ENCODE measurements at places on chromosomes 13 and 19. TPM values are rescaled to one million over a fixed set of nuclear protein-coding genes. Genes with fewer than 3 reads are reported as not detected.

GRCh38 chr13:21615427-21615826 is 11.5 kb upstream of the MICU2 start:
- H3K36me3 ChIP-seq: no peaks in the 10 kb centered on the region
- H3K4me1 ChIP-seq: no peaks in the 10 kb centered on the region
- no peak overlapping the region for H3K27ac ChIP-seq
- no peaks in the 10 kb centered on the region for H3K27me3 ChIP-seq
- no peak overlapping the region for H3K4me3 ChIP-seq

GRCh38 chr19:16472992-16473391 is 1.2 kb upstream of the EPS15L1 start:
- H3K4me1 ChIP-seq: no peaks in the 10 kb centered on the region
- H3K27ac ChIP-seq: no peak overlapping the region
- no peak for DNase-seq

GRCh38 chr19:8544168-8544567 is 30.2 kb upstream of the ZNF414 start:
- no peak overlapping the region for H3K4me3 ChIP-seq
- H3K4me1 ChIP-seq: no peaks in the 10 kb centered on the region
- H3K36me3 ChIP-seq: no peaks in the 10 kb centered on the region
- DNase-seq: no peak

DNA sequence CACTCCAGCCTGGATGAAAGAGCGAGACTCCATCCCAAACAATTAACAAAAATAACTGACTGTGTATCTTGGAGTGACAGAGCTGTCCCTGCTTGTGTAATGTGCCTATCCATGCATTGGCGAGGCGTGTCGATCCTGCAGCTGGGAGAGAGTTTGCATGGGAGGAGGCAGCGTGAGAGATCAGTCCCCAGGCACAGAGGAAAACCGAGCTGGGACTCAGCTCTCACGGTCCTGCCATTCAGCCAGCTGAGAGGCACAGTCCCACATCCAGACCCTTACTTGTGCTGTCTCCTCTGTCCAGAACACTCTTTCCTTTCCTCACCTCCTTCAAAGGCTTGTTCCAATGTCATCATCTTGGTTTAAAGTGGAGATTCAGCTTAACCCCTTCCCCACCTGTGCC is 11.9 kb upstream of the SULT2B1 start:
- DNase-seq: no peak
- no peaks in the 10 kb centered on the region for H3K27me3 ChIP-seq
- peaks cover 9% of the 10 kb centered on the region for H3K4me1 ChIP-seq
- no peak overlapping the region for H3K4me3 ChIP-seq

DNA sequence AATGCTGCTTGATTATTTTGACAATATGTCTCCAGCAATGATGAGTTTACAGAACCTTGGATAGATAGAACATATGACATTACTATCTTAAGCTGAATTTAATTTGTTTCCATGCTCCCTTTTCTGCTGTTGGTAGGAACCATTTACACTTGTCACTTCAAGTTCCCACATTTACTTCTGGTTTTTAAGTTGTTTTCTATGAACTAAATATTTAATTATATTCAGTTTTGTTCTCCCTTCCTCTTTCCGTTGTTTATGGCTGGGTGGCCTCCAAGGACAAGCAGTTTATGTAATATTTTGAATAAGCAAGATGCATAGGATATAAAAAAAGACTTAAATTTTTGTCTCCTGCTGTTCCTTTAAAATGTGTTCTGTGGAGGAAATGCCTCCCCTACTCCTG is 860.6 kb downstream of the GPC5 start:
- H3K36me3 ChIP-seq: no peaks in the 10 kb centered on the region
- no peaks in the 10 kb centered on the region for H3K4me1 ChIP-seq
- no peaks in the 10 kb centered on the region for H3K27me3 ChIP-seq
- no peak for DNase-seq
- H3K4me3 ChIP-seq: no peak overlapping the region

DNA sequence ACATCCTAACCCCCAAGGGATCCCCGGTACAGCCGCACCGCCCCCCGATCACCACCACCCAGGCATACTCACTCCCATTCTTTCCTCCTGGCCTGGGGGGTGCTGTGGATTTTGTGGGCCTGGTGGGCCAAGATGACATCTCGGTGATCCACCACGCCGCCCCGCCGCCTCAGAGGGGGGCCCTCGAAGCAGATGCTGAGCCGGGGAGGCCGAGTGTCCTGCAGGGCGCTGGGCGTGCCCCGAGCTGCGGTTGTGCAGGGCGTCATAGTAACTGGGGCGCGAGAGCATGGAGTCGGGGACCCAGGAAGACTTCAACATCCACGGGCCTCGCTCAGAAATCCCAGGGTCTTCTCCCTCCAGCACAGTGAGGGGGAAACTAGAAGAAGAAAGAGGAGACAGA is 93.4 kb upstream of the CACNA1A start:
- no peaks in the 10 kb centered on the region for H3K27me3 ChIP-seq
- no peak overlapping the region for H3K4me3 ChIP-seq
- H3K4me1 ChIP-seq: no peaks in the 10 kb centered on the region
- no peak for DNase-seq

DNA sequence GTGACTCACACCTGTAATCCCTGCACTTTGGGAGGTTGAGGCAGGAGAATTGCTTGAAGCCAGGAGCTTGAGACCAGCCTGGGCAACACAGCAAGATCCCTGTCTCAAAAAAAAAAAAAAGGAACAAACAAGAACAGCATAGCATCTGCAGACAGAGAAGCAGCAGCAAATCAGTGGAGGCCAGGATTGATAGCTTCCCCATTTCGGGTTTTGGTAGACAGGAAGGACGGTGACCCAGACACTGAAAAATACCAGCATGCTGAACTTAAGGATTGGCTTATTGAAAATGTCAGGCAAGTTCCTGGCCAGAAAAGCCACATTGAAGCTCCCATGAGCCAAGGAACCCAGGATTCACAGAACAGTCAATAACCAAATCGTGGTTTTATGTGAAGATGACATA is 3.0 kb downstream of the ZNF490 start:
- DNase-seq: no peak
- H3K27ac ChIP-seq: no peak overlapping the region
- H3K27me3 ChIP-seq: no peaks in the 10 kb centered on the region
- no peak overlapping the region for H3K4me3 ChIP-seq

- no peak overlapping the region for H3K27ac ChIP-seq
- H3K4me1 ChIP-seq: no peaks in the 10 kb centered on the region
- DNase-seq: no peak
- H3K36me3 ChIP-seq: peaks cover 92% of the 10 kb centered on the region
- no peaks in the 10 kb centered on the region for H3K27me3 ChIP-seq
Measured at GRCh38 chr13:98018293-98018692, 64.8 kb downstream of the IPO5 start.

The KLK10 gene
- 4.5 TPM for total RNA-seq

The ABCC4 gene
- total RNA-seq: 14.1 TPM

All from H1 (cell line).